PC-9 (cell line): ENCODE measurements at places on chromosomes 2 and 18. TPM values are rescaled to one million over a fixed set of nuclear protein-coding genes. Genes with fewer than 3 reads are reported as not detected.
A peak's percentile ranks its signal among the peaks of the same experiment; 100 is the strongest.

GRCh38 chr2:202052235-202052634 is 18.6 kb downstream of the FZD7 start:
- H3K4me1 ChIP-seq: no peaks in the 10 kb centered on the region
- H3K36me3 ChIP-seq: no peaks in the 10 kb centered on the region
- no peak for DNase-seq
- H3K27ac ChIP-seq: no peak overlapping the region

DNA sequence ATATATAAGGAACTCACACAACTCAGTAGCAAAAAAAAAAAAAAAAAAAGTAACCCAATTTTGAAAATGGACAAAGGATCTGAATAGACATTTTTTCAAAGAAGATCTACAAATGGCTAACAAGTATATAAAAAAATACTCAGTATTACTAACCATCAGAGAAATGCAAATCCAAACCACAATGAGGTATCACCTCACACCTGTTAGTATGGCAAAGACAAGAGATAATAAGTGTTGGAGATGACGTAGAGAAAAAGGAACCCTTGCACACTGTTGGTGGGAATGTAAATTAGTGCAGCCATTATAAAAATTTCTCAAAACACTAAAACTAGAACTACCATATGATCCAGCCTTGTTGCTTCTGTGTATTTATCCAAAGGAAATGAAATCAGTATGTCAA is 5.8 kb upstream of the CNDP1 start:
- no peaks in the 10 kb centered on the region for H3K36me3 ChIP-seq
- no peak overlapping the region for H3K27ac ChIP-seq
- H3K4me3 ChIP-seq: no peak overlapping the region
- DNase-seq: no peak

- no peaks in the 10 kb centered on the region for H3K4me1 ChIP-seq
- no peaks in the 10 kb centered on the region for H3K36me3 ChIP-seq
- no peaks in the 10 kb centered on the region for H3K27me3 ChIP-seq
- no peak overlapping the region for H3K4me3 ChIP-seq
Measured at GRCh38 chr2:225192869-225193268, 150.6 kb upstream of the DOCK10 start.

- peaks cover 35% of the 10 kb centered on the region for H3K4me1 ChIP-seq
- peaks cover 14% of the 10 kb centered on the region; the same call in 1 of the 2 replicates for H3K36me3 ChIP-seq
- no peak overlapping the region for H3K27ac ChIP-seq
- H3K27me3 ChIP-seq: no peaks in the 10 kb centered on the region
- DNase-seq: no peak
Measured at GRCh38 chr18:47899107-47899840, 31.2 kb downstream of the SMAD2 start.

GRCh38 chr2:19991895-19992294 is 2.0 kb upstream of the WDR35 start:
- H3K4me1 ChIP-seq: peaks cover 19% of the 10 kb centered on the region
- H3K4me3 ChIP-seq: no peak overlapping the region
- no peaks in the 10 kb centered on the region for H3K36me3 ChIP-seq
- H3K27me3 ChIP-seq: no peaks in the 10 kb centered on the region
- DNase-seq: no peak

DNA sequence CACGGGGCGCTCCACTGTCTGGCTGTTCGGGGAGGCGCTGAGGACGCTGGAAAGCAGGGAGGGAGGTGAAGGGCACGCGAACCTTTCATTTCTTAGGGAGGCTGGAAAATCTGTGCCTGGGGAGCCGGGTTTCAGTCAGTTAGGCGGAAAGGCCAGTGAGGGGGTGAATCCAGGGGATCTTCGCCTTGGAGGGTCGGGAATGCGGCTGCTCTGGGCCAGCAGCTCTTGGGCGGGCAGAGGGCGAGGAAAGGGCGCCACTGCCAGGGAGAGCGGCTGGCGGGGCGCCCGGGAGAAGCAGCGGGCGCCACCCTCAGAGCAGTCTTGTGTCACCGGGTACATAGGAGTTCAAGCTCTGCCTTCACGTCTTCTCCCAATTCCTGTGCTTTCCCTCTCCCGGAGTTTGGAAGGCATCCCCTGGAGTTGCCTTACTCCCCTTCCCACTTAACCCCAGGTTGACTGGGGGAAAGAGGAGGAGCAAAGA is 1.4 kb downstream of the CCDC85A start:
- no peak for DNase-seq
- H3K27ac ChIP-seq: no peak overlapping the region

GRCh38 chr18:59374128-59374527 is 15.1 kb upstream of the LMAN1 start:
- no peaks in the 10 kb centered on the region for H3K27me3 ChIP-seq
- DNase-seq: no peak
- H3K4me3 ChIP-seq: no peak overlapping the region
- H3K4me1 ChIP-seq: peaks cover 16% of the 10 kb centered on the region
- no peak overlapping the region for H3K27ac ChIP-seq
- no peaks in the 10 kb centered on the region for H3K36me3 ChIP-seq

DNA sequence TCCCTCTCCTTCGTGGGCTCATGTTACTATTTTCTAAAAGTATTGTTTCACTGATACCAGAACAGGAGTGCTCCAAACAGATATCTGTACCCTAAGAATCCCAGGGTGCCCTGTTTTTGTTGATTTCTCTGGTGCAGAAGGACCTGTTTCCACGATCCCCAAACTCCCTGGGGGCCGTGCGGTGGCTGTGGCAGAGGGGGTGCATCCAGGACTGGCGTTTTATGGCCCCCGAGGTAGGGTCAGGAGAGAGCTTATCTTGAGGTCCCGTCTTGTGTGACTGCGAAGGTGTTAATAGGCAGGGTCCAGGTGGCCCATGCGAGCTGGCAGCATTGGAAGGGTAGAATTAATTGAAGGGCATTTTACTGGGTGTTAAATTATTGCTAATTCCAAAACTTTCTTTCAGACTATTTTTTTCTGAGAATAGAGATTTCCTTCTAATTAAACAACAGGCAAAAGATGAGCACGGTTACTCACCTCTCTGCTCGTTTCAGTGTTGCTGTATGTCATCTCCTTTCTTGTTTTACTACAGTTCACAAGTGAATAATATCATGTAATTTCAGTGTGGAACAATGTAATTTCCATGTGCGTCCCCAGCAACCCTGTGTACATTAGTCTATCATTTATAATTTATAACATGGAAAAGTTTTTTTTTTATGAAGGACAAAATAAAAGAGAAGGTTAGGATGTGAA is 8.2 kb downstream of the TWIST2 start:
- peaks cover 60% of the 10 kb centered on the region for H3K27me3 ChIP-seq
- no peak overlapping the region for H3K27ac ChIP-seq
- no peak for DNase-seq
- no peak overlapping the region for H3K4me3 ChIP-seq
- no peaks in the 10 kb centered on the region for H3K4me1 ChIP-seq

- H3K27ac ChIP-seq: no peak overlapping the region
- peaks cover 15% of the 10 kb centered on the region for H3K4me1 ChIP-seq
- no peaks in the 10 kb centered on the region for H3K36me3 ChIP-seq
Measured at GRCh38 chr2:25304321-25304720, 37.4 kb downstream of the DNMT3A start.

DNA sequence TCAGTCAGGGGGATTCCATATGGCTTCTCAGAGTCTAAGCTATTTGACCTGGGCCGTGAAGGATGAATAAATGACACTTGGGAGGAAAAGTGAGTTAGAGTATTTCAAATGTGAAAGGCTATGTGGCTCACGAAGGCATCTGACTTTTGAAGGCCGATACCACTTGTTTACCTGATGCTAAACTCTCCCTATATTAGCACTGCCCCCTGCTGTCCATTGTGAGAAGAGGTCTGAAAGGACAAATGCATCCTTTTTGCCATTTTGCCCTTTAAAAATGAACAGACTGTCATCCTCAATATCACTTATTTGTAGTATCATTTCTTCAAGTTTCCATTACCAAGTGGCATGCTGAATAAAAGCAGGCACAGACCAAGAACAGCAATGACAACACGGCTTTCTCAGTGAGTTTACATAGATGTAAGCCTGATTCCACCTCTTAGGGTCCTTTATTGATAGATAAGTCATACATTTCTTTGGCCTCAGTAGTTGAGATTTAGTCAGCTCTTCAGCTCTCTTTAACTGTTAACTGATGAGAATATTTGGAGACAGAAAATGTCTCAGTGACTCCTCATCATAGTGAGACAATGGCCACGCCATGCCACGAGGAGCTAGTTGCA is 40.1 kb downstream of the DOCK10 start:
- peak; percentile 48 for DNase-seq
- H3K27me3 ChIP-seq: 0 out of 2 replicates have a peak, but pooled peaks cover 3% of the 10 kb centered on the region
- no peak overlapping the region for H3K27ac ChIP-seq
- no peaks in the 10 kb centered on the region for H3K36me3 ChIP-seq

GRCh38 chr2:36380624-36381481 is 25.3 kb downstream of the CRIM1 start:
- no peaks in the 10 kb centered on the region for H3K27me3 ChIP-seq

- no peaks in the 10 kb centered on the region for H3K36me3 ChIP-seq
- peaks cover 70% of the 10 kb centered on the region for H3K4me1 ChIP-seq
- DNase-seq: no peak
- no peaks in the 10 kb centered on the region for H3K27me3 ChIP-seq
- no peak overlapping the region for H3K4me3 ChIP-seq
Measured at GRCh38 chr18:46319783-46320182, 215.6 kb downstream of the HAUS1 start.

DNA sequence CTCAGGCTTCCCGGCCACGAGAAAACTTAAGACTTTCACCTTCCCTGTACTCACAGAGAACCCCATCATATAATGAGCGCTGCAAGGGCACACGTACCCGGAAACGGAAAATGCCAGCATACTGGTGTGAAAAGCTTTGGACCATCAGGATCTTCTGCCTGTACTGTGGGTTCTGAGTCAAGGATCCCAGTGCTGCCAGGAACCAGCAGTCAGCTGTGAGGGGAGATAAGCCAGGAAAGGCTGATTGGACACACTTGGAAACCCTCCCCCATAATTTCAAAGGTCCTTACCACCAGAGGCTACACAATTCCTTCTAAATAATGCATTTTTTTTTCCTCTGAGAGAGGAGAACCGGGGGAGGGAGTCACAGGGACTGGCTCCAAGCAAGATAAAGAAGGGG is 31.4 kb downstream of the CAPN13 start:
- H3K4me1 ChIP-seq: no peaks in the 10 kb centered on the region
- no peaks in the 10 kb centered on the region for H3K36me3 ChIP-seq
- no peak overlapping the region for H3K27ac ChIP-seq
- no peaks in the 10 kb centered on the region for H3K27me3 ChIP-seq

DNA sequence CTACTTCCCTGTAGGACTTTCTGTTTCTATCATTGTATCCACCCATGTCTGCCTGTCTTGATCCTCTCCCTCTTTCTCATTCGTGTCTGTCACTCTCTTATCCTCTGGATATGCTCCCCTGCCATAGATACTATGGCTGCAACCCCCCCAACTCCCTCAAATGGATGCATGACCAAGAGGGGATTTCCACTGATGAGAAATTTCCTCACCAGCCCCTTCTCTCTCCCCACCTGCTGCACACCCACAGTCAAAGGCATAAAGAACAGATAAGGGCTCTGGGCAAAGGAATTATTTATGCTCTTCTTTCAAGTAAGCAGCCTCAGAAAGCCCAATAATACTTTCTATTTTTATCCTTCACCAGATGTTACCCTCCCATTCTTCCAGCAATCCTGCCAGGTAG is 121.3 kb downstream of the FOXI3 start:
- no peak overlapping the region for H3K27ac ChIP-seq
- no peaks in the 10 kb centered on the region for H3K4me1 ChIP-seq
- no peak for DNase-seq
- H3K4me3 ChIP-seq: no peak overlapping the region
- H3K27me3 ChIP-seq: peaks cover 29% of the 10 kb centered on the region

DNA sequence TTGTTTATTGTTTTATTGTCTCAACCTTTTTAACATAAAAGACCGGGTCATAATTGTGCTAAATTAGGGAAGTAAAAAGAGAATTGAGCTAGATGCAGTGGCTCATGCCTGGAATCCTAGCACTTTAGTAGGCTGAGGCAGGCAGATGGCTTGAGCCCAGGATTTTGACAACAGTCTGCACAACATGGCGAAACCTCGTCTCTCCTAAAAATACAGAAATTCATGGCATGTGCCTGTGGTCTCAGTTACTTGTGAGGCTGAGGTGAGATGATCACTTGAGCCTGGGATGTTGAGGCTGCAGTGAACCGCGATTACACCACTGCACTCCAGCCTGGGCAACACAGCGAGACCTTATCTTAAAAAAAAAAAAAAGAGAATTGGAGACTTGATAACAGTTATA is 104.2 kb upstream of the TTC27 start:
- no peaks in the 10 kb centered on the region for H3K27me3 ChIP-seq
- H3K4me1 ChIP-seq: no peaks in the 10 kb centered on the region
- H3K27ac ChIP-seq: no peak overlapping the region
- H3K36me3 ChIP-seq: peaks cover 34% of the 10 kb centered on the region; the same call in 1 of the 2 replicates
- H3K4me3 ChIP-seq: no peak overlapping the region
- DNase-seq: no peak

Gene STPG4
- 6.5 and 8.7 TPM in 2 replicates for total RNA-seq

Gene DLX1
- 0.87 TPM in 1 of 2 replicates, not detected in the other for total RNA-seq

Gene MLPH
- total RNA-seq: 237 and 283 TPM in 2 replicates

Gene FAM237A
- not detected in 2 replicates for total RNA-seq

Gene ALPG
- total RNA-seq: 0.76 and 1.2 TPM in 2 replicates

Gene OR6B2
- total RNA-seq: not detected in 2 replicates

Gene KHK
- 4.4 and 10.4 TPM in 2 replicates for total RNA-seq

Gene ABCB11
- not detected in 2 replicates for total RNA-seq
